ENCODE measurements at places on chromosomes 4 and X.

DNA sequence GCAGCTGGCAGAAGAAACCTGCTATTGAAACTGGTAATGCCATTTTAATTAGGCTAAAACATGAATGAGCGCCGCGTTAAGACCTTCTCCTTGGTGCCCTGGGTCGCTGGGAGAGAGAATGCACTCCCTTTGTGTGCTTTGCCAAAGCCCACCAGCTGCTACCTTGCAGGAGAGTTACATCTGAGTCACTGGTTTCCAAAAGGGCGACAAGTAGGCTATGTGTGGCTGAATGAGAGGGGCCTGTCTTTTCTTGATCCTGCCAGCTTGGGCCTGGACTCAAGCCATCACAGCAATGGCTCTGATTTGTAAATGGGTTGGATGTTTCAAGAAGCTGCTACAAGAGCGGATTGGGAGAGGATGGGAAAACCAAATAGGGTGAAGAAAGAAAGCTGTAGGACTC is 81.5 kb downstream of the NHS start:
- DNase-seq: no peak

DNA sequence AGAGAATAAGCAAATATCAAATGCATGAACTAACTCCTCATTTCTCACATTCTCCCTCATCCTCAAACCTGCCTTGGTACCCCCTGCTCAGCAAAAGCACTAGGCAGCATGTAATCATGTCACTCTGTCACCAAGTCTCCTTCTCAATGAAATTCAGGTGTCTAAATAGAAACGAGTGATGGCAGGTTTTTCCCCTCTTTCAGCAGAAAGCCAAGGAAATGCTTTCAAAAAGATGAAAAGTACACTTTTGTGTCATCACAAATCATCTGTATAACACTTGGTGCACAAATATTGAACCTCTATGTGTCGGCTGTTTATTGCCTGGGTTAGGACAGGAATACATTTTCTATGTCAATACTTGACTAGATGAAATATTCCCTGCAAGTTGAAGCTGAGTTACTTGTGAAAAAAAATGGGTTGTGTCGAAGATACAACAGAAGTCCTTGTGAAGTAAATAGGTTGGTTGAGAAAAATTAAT is 285.1 kb upstream of the MAGEB18 start:
- no peak for DNase-seq

GRCh38 chr4:2084316-2084715 is 25.2 kb downstream of the NAT8L start:
- DNase-seq: no peak

DNA sequence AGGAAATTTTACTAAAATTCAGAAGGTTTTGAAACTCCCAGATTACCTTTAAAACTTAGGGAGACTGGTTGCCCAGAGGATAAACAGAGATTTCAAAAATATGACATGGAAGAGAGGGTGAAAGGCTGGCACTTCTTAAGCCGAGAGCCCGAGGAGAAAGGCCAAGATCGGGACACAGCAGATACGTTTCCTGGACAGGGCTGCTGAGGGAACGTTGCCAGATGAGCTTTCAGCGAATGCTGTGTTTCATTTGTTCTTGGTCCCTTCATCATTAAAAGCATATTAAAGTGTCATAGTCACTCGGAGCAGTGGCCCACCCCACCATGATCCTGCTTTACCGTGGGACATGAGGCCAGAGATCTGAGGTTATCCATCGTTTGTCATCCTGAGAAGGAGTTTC is 37.9 kb upstream of the STOX2 start:
- no peak for DNase-seq

DNA sequence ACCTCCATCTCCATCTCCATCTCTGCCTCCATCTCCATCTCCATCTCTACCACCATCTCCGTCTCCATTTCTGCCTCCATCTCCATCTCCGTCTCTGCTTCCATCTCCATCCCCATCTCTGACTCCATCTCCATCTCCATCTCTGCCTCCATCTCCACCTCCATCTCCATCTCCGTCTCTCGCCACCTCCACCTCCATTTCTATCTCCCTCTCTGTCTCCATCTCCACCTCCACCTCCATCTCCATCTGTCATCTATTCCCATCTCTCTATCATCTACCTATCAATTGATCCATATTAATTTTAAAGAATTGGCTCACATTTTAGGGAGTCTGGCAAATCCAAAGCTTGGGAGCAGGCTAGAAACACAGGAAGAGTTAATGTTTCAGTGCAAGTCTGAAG is 39.6 kb upstream of the CHRNA9 start:
- no peak for DNase-seq

GRCh38 chr4:138393886-138394610 is 151.9 kb upstream of the SLC7A11 start:
- no peak for DNase-seq

- no peak for DNase-seq
Observed at GRCh38 chr4:176631611-176632010, 161.1 kb downstream of the VEGFC start.

DNA sequence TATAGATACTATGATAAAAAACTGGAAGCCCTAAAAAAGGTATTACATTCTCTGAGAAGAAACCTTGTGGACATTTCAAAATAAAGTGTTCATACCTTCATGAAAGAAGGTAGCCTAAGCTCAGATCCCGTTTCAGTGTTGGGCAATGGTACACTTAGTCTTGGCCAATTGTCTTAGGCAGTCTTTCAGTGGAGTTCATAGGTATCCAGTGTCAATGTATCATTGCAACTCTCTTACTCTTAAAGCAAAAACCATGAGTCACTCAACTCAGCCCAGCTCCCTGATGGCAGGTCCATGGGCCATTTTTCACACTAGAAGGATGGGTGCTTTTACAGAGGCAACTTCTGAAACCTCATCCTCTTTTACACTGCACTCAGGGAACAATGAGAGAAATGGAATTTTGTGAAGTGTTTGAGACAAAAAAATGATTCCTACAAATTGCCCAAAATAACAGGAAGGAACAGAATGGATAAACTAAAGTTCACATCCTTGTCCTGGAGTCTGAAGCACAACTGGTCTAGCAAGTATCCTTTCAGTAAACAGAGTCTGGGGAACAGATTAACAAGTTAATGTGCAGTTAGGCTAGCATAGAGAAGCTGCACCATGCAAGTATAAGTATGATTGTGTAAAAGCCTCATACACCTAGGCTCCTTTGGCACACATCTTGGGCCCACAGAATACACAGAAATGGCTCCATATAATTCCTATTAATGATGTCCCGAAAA is 7.0 kb upstream of the ZNF827 start:
- DNase-seq: no peak

GRCh38 chr4:61521451-61521850 is 321.3 kb downstream of the ADGRL3 start:
- no peak for DNase-seq

- DNase-seq: peak; percentile 14
Observed at GRCh38 chr4:88244816-88245579, 39.4 kb downstream of the PPM1K start.

DNA sequence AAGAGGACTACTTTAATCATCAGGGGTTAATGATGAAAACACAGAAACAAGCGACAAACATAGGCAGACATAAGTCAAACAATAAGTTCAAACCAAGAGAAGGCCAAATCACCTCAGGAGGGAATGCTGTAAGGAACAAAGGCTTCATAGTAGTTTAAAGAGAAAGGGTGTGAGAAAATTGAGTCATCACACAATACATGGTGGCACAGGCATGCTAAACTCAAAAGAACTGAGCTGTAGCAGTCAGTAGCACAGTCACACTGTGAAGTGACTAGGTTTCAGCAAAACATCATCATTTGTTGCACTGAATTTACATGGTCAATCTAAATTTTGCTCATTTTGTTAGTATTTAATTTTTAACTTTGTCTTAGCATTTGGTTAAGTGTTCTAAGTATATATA is 24.2 kb downstream of the SMC1A start:
- DNase-seq: no peak

GRCh38 chr4:146255874-146256273 is 41.5 kb downstream of the REELD1 start:
- no peak for DNase-seq

GRCh38 chr4:128682942-128683666 is 126.4 kb upstream of the JADE1 start:
- DNase-seq: no peak

GRCh38 chr4:76579596-76580375 is 144.8 kb downstream of the SHROOM3 start:
- DNase-seq: no peak

DNA sequence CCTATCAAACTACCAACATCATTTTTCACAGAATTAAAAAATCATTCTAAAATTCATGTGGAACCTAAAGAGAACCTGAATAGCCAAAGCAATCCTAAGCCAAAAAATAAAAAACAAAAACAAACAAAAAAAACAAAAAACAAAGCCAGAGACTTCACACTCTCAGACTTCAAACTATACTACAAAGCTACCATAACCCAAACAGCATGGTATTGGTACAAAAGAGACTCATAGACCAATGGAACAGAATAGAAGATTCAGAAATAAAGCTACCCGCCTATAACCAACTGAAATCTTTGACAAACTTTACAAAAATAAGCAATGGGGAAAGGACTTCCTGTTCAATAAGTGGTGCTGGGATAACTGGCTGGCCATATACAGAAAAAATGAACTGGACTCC is 152.3 kb upstream of the SMIM31 start:
- DNase-seq: no peak

Data from bone marrow (tissue), 2 donors.